CD4-positive, alpha-beta T cell (primary cell): ENCODE measurements at places on chromosomes 7 and 10.

- DNase-seq, result no peak
These were observed 9.7 kb upstream of the ATAD1 start for GRCh38 chr10:87827681-87828080.

- no peak for DNase-seq
These were observed 33.1 kb upstream of the ARMC3 start for GRCh38 chr10:22894714-22895113.

- no peak for DNase-seq
These were observed 274.4 kb downstream of the HTR7 start for GRCh38 chr10:90583416-90583815.

GRCh38 chr10:80471715-80472233 is 17.7 kb downstream of the TSPAN14 start:
- no peak for DNase-seq

DNA sequence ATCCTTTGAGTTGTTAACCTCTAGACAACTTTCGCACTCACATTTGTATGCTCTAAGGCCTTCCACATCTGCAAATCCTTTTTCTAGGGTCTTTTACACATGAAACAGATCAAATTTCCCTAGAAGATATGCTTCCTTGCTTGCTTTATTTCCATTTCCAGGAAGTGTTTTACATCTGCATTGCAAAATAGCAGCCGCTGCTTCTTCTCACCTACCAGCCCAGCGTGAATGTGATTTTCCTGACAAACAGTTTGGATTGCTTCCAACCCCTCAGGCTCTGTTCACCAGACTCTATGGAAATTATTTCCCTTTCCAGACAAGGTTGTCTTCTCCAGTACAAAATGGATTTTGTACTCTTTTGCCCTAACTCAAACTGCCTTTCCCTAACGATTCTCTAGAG is 50.9 kb upstream of the PAPSS2 start:
- DNase-seq, result no peak

DNA sequence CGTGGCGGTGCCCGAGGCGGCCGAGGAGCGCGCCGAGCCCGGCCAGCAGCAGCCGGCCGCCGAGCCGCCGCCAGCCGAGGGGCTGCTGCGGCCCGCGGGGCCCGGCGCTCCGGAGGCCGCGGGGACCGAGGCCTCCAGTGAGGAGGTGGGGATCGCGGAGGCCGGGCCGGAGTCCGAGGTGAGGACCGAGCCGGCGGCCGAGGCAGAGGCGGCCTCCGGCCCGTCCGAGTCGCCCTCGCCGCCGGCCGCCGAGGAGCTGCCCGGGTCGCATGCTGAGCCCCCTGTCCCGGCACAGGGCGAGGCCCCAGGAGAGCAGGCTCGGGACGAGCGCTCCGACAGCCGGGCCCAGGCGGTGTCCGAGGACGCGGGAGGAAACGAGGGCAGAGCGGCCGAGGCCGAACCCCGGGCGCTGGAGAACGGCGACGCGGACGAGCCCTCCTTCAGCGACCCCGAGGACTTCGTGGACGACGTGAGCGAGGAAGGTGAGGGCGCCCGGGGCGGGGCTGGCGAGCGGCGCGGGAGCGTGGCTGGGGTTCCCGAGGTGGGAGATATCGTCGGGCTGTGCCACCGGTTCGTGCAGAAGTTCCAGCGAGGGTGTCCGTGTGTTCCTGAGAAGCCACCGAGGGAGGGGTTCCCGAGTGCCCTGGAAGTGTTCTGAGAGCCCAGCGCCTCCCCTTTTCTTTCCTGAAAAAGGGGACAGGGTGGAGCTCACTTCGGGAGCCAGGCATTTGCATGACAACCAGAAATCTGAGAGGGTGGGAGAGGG is 495 bp downstream of the EIF3B start:
- DNase-seq, result no peak

DNA sequence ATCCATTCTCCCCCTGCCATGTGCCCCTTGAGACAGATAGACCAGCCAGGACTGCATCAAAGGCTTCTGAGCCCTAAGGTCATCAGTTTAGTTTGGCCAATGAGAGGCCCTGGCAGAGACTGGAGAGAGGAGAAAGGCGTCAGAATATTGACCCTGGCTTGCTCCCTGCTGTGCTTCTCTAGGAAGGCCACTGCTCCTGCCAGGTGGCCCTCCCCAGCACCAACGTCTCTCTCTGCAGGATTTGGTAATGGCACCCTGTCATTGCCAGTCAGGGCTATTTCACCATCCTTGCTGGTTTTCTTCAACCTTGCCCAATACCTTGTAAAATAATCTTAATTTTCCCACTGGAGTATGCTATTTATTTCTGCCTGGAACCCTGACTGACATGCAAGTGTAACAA is 38.8 kb upstream of the ZRANB1 start:
- no peak for DNase-seq

DNA sequence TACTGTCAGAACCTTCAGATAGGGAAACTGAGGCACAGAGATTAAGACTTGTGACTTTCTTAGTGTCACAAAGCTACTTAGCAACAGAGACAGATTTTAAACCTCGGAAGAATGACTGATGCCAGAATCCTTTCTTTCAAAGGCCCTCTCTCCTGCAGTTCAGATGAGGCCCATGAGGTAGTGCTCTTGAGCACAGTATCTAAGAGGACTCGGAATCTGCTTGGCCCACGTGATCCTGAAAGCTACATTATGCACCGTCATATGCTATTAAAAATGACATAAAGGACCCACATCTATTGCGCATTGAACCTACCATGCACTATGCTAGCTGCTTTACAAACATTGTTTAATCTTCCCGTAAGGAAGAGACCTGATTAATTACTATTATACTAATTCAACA is 355.9 kb downstream of the SFMBT2 start:
- DNase-seq, result no peak

GRCh38 chr10:18140149-18140956 is at the start of gene CACNB2:
Gene CACNB2 (plus strand): TSS chr10:18140424.
- DNase-seq, result no peak

- no peak for DNase-seq
These were observed 113.2 kb downstream of the WDFY4 start for GRCh38 chr10:48797830-48798229.

GRCh38 chr7:141071260-141071854 is 2.5 kb upstream of the TMEM178B start:
- peak; percentile 60 for DNase-seq

- DNase-seq, result no peak
These were observed 7.8 kb downstream of the CACNA2D1 start for GRCh38 chr7:82435769-82436168.

DNA sequence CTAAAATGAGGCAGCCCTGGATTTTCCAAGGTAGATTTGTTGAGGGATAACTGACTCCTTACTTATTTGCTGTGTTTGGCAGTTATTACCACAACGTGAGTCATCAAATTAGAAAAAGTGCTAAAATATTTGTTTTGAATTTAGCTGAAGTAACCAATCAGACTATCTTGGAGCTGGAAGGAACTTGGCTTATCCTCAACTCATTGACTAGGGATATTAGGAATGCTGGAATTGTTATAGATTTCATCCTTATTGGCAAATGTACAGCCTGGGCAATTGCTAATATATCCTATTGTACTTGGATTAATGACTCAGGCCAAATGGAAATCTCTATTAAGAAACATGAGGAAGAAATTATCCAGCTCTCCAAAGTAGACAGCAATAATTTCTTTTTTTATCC is 1189.0 kb upstream of the LRRN3 start:
- DNase-seq, result no peak

DNA sequence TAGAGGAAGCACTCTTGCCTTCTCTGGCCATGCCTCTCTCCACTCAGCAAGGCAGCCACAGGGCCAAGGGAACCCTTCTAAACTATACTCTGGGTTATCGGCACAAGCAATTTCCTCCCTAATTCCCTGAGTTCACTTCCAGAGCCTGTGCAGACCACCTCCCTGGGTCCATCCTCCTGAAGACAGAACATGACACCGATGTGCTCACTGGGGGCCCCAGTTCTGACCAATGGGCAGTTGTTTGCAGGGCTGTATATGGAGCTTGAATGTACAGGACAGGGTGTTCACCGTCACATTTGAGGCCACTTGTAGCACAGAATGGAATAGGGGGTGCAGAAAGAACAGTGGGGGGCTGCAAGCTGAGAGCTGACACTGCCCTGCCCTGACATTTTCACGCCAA is 77.7 kb downstream of the TFEC start:
- no peak for DNase-seq

DNA sequence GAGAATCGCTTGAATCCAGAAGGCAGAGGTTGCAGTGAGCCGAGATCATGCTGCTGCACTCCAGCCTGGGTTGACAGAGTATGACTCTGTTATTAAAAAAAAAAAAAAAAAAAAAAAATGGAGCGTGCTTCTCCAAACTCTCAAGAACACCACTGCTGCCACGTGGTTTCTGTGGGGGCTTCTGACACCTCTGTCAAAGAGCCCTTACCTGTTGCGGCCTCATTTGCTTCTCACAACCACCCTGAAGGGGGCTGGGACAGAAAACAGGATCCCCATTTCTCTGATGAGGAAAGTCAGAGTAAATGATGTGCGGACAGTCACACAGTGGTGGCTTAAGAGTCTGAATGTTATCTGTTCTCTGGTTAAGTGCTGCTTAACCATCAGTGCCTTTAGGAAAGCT is 95.3 kb downstream of the RNF216 start:
- DNase-seq, result no peak

GRCh38 chr10:62735464-62736167 is 68.9 kb upstream of the ADO start:
- DNase-seq, result no peak

- DNase-seq, result peak; percentile 34
These were observed 17.1 kb downstream of the ZNF485 start for GRCh38 chr10:43623351-43623750.

- no peak for DNase-seq
These were observed 65.8 kb downstream of the CDK13 start for GRCh38 chr7:40015790-40016296.

DNA sequence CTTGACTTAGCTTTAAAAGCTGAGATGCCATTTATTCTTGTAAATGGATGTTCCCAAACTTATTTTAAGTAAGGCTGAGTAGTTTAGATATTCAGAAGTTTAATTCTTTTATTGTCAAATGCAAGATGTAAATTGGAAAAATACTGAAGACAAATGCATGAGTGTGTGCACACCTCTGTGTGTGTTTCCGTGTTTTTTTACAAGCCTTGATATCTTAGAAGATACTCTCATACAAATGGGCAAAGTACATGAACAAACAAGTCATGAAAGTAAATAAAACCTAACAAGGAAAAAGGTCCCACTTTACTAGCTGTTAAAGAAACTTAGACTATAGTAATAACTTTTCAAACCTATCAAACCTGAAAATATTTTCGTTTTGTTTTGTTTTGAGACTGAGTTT is 29.0 kb downstream of the ACSL5 start:
- no peak for DNase-seq
